ENCODE measurements at places on chromosomes 5 and 9.

DNA sequence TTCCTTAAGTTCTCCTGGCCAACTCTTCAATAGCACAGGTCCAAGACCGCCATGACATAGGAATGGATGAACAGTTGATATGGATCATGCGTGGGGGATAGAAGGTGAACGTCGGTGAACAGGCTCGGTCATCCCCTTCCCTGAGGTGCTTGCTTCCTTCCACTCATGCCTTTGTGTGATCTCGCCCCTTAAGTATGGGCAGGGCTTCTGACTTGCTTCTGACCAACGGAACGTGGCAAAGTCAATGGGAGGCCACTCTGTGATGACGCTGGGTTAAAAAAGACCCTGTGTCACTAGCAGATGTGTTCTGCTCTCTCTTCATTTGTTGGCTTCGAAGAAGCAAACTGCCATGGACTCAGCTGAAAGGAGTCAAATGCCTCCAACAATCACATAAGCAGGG is 240.5 kb upstream of the TUT7 start:
- DNase-seq, result no peak

- DNase-seq, result no peak
Measured at GRCh38 chr9:99441829-99442228, 219.7 kb downstream of the SEC61B start.

DNA sequence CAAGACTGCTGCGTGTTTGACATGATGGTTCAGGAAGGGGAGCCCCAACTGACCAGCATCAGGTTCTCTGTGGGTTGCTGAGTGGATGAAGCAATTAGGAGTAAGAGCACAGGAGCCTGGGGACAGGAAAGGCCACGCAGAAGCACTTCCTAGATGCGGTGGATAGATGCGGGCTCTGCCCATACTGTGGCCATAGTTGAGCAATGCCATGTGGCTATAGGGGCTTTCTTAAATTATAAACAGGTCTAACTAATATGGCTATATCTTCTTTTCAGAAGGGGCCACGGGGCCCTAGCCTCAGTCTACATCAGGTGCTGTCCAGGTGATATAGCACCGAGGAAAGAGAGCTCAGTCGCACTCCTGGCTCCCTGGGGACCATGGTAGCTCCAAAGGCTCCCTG is 198.6 kb downstream of the GADD45G start:
- DNase-seq, result no peak

- peak; percentile 87 for DNase-seq
Measured at GRCh38 chr9:127714951-127715469, 453 bp downstream of the PTRH1 start.

GRCh38 chr5:3155046-3155445 is 403.6 kb upstream of the IRX2 start:
- DNase-seq, result no peak

GRCh38 chr5:58022055-58022454 is 437.8 kb downstream of the PLK2 start:
- DNase-seq, result no peak

GRCh38 chr5:78058625-78059024 is 235.9 kb downstream of the AP3B1 start:
- no peak for DNase-seq

DNA sequence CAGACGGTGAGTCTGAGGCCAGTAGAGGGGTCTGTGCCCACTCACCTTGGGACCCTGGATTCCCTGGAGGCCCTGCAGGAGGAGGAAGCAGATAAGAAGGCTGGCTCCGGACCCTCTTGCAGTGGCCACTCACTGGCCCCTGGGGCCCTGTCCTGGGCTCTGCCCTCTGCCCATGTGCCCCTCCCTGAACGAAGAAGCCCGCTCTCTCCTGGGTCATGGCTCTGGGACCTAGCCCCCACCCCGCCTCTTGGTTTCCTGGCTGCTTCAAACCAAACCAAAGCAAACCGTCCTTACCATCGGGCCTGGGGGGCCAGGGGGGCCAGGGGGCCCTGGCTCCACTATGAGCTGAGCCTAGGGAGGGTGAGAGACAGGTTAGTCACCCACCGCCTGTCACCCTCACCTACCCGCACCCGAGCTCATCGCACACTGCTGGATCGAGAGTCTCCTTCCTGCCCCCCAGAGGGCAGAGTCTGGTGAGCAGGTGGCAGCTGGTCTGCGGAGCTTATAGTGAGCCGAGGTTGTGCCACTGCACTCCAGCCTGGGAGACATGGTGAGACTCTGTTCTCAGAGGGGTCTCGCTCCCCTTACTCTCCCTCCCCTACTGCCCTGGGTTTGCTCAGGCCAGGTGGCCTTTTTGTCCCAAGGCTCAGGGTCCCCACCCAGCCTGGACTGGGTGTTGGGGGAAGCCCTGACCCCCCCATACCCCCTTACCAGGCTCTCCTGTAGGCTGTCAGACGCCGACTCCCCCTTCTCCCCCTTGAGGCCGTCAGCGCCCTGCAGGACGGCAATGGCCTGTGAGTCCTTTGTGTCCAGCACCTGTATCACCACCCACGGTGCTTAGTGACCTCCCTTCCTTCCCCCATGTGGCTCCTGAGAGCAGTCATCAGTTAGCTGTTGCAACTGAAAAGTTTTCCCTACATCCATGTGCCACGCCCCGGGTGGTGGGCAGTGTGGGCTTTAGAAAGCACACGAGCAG is 15.2 kb upstream of the PHYKPL start:
- DNase-seq, result no peak

DNA sequence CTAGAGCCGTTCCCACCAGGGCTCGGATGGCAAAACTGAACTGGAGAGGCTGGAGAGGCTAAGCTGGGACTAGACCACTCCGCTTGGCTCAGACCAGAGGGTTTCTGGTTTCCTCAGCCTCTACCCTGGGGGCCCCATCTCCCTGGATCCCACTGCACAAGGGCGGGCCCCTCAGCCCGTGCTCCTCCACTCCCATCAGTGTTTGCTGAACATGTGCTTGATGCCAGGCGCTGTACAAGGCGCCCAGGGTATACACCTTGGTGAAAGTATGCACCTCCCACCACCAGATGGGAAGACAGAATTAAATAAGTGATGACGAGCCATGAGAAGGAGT is 18.0 kb downstream of the GPX3 start:
- peak; percentile 56 for DNase-seq

DNA sequence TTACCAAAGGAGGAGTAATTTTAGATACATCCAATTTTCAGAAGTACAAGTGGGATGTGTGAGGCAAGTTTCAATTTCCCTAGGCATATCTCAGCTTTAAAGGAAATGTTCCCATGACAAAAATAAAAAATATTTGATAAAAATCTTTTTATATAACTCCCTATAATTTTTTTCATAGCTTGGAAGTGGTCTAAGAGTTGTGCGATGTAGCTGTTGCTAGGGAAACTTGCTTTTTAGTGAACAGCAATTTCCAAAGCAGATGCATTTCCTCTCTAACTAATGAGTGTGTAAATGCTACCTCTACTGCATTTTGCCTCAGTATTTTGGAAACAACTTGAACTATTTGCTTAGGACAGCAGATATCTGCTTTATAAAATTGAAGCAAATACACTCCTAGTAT is 39.6 kb downstream of the MACIR start:
- no peak for DNase-seq

- DNase-seq, result no peak
Measured at GRCh38 chr5:14036947-14037346, 92.5 kb upstream of the DNAH5 start.

DNA sequence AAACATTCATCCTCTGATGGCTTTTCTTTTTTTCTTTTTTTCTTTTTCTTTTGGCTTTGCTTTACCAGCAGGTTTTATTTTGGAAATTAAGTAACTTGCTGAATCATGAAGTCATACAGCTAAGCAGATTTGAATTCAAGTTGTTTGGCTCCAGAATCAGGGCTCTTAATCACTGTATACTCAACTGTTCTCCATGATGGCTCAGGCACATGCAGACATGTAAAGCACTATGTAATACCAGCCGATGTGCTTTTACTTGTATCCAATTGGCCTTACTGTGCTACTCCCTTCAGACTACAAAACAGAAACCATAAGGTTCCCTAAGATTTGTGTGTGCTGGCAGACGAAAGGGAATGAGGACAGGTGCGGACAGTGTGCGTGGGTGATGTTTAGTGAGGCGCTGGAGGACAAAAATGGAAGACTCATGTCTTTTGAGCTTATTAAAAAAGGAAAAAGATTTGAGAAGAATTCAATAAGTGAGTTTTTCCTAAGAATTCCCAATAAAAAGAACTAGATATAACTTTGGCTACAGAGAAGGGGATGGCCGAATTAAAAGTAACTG is 44.7 kb upstream of the OTP start:
- no peak for DNase-seq

- no peak for DNase-seq
Measured at GRCh38 chr5:150661821-150662596, 958 bp downstream of the MYOZ3 start.

DNA sequence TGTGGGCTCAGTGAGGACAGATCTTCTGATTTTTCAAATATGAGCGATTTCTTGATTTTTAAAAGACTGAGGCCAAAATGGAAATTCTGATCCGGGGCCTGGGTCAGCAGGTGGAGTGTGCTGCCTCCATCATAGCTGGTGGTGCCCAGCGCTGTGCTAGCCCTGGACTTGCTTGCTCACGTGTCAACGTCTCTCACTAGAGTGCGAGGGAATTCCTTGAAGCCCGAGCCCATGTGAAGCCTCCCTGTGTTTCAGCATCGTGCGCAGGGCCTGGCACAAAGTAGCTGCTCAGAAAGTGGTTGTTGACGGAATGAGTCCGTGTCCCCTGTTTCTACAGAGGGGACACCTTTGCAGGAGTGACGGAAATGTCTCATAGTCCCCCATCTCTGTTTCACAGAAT is 50.5 kb downstream of the RGS3 start:
- DNase-seq, result peak; percentile 34

DNA sequence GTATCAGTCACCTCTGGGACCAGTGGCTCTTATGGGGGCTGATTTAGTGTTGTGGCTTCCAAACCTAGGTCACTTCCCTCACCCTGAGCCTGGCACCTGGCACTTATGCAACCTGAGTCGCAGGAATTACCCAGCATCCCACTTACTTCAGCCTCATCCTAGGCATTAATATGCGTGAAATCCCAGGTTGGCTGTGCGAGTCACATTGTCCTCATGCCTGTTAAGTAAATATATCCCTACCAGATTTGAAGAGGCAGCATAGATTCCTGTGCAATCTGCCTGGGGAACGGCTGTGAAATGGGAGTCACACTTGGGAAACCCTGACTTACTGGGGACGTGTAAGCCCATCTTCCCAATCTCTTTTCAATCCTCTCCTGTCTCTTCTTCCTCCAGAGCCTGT is 42.7 kb upstream of the AKNA start:
- DNase-seq, result no peak

DNA sequence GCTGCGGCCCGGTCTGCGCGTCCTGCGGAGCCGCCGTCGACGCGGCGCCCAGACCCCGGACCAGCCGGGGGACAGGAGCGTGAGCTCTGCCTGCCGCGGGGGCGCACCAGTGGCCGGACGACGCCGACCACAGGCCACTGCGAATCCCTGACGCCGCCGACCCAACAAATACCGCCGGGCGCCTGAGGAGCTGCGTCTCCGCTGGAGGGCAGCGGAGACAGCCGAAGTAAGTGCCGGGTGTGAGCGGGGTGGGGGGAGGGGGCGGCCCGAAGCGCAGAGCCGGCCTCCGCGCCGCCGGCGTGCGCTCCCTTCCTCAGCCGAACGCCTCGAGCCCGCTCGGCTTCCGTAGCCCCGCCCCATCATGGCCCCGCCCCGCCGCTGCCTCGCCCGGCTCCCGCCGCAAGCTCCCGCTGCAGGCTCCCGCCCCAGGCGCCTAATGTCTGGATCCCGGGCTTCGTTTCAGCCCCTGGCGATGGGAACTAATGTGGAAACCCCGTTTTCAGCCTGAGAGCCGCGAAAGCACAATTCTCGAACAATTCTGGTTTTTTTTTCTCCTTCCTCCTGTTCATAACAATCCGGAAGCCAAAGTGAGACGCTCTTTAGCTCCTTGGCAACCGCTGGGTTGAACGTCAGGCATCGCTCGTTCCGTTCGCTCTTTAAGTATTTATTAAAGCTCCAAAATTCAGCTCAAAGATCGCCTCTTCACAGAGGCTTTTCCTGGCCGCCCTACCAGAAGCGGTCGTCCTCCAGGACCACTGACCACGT is at the start of gene RFK:
Gene RFK (minus strand): TSS at position 232 of the 765 bp plus-strand sequence. CDS start 255 bp downstream, outside the sequence.
- DNase-seq, result peak; percentile 97

GRCh38 chr5:103258957-103259704 is 568 bp downstream of the MACIR start:
- DNase-seq, result peak; percentile 94

- DNase-seq, result no peak
Measured at GRCh38 chr9:84694248-84694647, 24.7 kb downstream of the NTRK2 start.

DNA sequence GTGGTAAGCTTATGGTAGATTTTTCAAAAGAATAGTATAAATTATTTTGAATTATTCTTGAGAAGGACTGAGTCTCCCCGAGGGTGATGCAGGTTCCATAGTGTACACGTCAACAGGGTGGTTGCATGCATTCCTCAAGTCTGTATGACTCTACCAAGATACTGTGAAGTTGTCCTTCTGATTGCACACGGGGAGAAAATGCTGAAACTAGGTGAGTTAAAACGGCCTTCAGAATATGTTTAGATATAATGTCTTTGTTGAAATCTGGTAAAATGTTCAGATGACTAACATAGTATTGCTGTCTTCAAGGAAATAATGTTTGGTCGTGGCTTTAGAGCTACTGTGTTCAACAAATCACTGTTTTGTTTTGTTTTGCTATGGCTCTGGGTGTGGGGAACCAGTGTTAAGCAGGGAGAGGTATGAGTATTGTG is 22.4 kb upstream of the TNFAIP8 start:
- DNase-seq, result no peak

GRCh38 chr5:37991301-37992299 is 151.8 kb upstream of the GDNF start:
- no peak for DNase-seq

DNA sequence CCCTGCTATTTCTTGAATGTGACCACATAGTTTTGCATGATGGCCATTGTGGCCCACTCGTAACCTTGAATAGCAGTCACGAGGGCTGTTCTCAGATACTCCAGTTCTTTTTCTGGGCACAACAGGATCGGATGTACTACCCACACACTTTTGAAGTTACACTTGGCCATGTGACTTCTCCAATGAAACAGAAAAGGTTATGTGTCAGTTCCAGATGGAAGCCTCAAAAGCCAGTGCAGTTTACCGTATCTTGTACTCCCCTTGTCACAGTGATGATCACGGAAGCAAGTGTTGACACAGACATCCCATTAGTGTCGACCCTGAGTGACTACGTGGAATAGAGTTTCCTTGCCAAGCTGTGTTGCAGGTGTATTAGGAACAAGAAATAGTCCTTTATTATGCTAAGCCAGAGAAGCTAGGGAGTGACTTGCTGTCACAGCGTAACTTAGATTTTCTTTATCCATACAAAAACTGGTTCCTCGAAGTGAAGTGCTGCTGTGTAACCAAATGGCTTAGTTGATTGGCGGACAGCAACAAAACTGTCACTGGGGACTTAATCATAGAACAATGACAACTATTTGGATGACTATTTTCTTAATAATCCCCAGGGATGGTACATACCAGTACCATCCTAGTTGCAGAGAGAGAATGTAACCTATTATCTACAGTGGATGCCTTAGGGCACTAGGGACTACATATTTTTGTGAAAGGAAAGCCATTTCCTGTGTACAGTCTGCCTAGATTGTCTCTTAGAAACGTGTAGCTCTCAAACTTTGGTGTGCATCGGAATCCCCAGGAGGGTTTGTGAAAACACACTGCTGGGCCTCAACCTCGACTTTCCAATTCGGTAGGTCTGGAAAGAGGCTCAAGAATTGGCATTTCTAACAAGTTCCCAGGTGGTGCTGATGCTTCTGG is 90.1 kb upstream of the DMRT1 start:
- DNase-seq, result no peak

- DNase-seq, result no peak
Measured at GRCh38 chr9:129907201-129907600, 71.9 kb downstream of the USP20 start.

Data from chondrocyte (in vitro differentiated cells).